ENCODE measurements at places on chromosomes 11 and 22. TPM values are rescaled to one million over a fixed set of nuclear protein-coding genes. Genes with fewer than 3 reads are reported as not detected.

The BTG4 gene
- total RNA-seq, result not detected

The MPZL3 gene
- total RNA-seq, result 1.8 TPM

The ARRB1 gene
- total RNA-seq, result 24.6 TPM

The DAGLA gene
- 4.2 TPM for total RNA-seq

The TUG1 gene
- total RNA-seq, result 30.9 TPM

The MYO18B gene
- total RNA-seq, result 114 TPM

The ME3 gene
- total RNA-seq, result 30.4 TPM

The TTC17 gene
- 28.6 TPM for total RNA-seq

The MRGPRX3 gene
- total RNA-seq, result not detected

The RIBC2 gene
- total RNA-seq, result not detected

The OOSP2 gene
- not detected for total RNA-seq

The BEST1 gene
- total RNA-seq, result 1.3 TPM

The JHY gene
- total RNA-seq, result 2.6 TPM

The B4GALNT4 gene
- 0.94 TPM for total RNA-seq

The ZNHIT2 gene
- 5.7 TPM for total RNA-seq

The BARX2 gene
- not detected for total RNA-seq

The BLID gene
- 0.35 TPM for total RNA-seq

The RASL10A gene
- total RNA-seq, result 1.3 TPM

The DDX25 gene
- not detected for total RNA-seq

The INS gene
- not detected for total RNA-seq

The OSBP2 gene
- total RNA-seq, result 15.1 TPM

The ANKK1 gene
- total RNA-seq, result not detected

The CDHR5 gene
- total RNA-seq, result not detected

The KRTAP5-10 gene
- not detected for total RNA-seq

The RPS13 gene
- total RNA-seq, result 759 TPM

The GPR152 gene
- not detected for total RNA-seq

The HTR3A gene
- total RNA-seq, result not detected

The TSPAN32 gene
- 13.9 TPM for total RNA-seq

The NNMT gene
- 29.8 TPM for total RNA-seq

The SHANK3 gene
- 19.3 TPM for total RNA-seq

The CRY2 gene
- total RNA-seq, result 68.3 TPM

The SULT4A1 gene
- 0.51 TPM for total RNA-seq

The APOA5 gene
- not detected for total RNA-seq

The MYBPC3 gene
- 2,568 TPM for total RNA-seq

The RIMBP3C gene
- total RNA-seq, result not detected

The OR56A1 gene
- not detected for total RNA-seq

The KRTAP5-1 gene
- not detected for total RNA-seq

The TLCD5 gene
- total RNA-seq, result 7.3 TPM

The C22orf15 gene
- not detected for total RNA-seq

The TCN2 gene
- total RNA-seq, result 13.4 TPM

The THY1 gene
- 1.5 TPM for total RNA-seq

The LRRC4C gene
- 0.62 TPM for total RNA-seq

The PATE3 gene
- not detected for total RNA-seq

The TUBA8 gene
- total RNA-seq, result 247 TPM

The CRYBA4 gene
- not detected for total RNA-seq

The TRIM51 gene
- not detected for total RNA-seq

The FOXRED1 gene
- 30.3 TPM for total RNA-seq

The CCDC88B gene
- total RNA-seq, result 7.7 TPM

The RFPL1 gene
- total RNA-seq, result not detected

The C11orf42 gene
- not detected for total RNA-seq

The CALCA gene
- total RNA-seq, result not detected

The NECTIN1 gene
- 15.0 TPM for total RNA-seq

The DDI1 gene
- not detected for total RNA-seq

The BRSK2 gene
- total RNA-seq, result 0.67 TPM

The FHIP1B gene
- 12.9 TPM for total RNA-seq

The MMP27 gene
- not detected for total RNA-seq

The TRIM49 gene
- total RNA-seq, result not detected

The SYT7 gene
- 23.7 TPM for total RNA-seq
